Activated T-cell treated with anti-CD3 and anti-CD28 coated beads for 1 hour (primary cell): ENCODE measurements at places on chromosomes 7 and 10.
A peak's percentile ranks its signal among the peaks of the same experiment; 100 is the strongest.

- no peak for DNase-seq
These were observed 22.6 kb upstream of the PSAP start for GRCh38 chr10:71873582-71874211.

- no peak for DNase-seq
These were observed 885.6 kb upstream of the ZNF722 start for GRCh38 chr7:63112764-63113712.

DNA sequence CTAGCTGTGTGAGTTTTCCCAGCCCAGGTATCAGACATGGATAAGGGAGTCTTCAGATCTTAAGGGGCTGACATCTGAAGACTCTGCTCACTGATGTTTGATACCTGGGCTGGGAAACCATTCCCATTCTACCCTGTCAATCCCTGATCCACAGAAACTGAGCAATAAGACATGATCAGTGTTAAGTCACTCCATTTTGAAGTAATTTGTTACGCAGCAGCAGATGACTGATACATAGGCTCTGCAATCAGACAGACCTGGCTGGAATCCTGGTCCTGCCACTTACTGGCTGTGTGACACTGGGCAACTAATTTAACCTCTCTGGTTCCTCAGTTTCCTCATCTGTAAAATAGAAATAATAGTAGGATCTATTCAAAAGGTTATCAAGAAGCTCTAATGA is 6.6 kb downstream of the DCLRE1C start:
- no peak for DNase-seq

DNA sequence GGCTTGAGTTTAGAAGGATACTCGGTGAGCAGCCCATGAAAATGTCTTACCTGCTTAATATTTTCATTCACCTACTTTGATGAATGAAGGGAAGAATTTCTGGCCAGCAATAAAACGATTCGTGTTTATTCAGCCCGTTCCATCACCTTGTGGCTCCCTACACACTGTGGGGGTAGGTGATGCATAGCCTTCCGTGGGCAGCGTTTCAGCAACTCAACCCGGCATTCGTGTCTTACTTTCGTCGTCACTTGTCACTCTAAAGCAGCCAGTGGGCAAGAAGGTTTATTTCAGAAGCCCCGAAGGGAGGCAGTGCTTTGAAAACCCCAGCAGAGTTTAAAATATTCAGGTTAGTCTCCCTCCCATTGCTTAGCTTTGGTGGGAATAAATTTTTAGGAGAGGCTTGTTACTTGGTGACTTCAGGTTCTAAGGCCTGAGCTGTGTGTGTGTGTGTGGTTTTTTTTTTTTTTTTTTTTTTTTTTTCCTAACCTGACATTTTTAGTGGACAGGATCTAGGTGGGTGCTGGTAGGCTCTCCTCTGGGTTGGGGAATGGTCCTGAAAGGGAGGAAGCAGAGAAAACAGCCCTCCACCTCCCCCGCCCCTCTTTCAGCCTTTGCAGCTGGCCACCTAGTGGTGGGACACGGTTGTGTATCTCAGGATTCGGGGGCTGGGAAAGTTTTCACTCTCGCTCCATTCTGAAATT is 1.8 kb downstream of the GRK5 start:
- peak; percentile 56 for DNase-seq
